Stimulated activated CD8-positive, alpha-beta memory T cell treated with anti-CD3 and anti-CD28 coated beads, Interleukin-4, amount 100 ng/mL, for 24 hours (primary cell): ENCODE measurements at places on chromosomes 12 and 14.
A peak's percentile ranks its signal among the peaks of the same experiment; 100 is the strongest.

DNA sequence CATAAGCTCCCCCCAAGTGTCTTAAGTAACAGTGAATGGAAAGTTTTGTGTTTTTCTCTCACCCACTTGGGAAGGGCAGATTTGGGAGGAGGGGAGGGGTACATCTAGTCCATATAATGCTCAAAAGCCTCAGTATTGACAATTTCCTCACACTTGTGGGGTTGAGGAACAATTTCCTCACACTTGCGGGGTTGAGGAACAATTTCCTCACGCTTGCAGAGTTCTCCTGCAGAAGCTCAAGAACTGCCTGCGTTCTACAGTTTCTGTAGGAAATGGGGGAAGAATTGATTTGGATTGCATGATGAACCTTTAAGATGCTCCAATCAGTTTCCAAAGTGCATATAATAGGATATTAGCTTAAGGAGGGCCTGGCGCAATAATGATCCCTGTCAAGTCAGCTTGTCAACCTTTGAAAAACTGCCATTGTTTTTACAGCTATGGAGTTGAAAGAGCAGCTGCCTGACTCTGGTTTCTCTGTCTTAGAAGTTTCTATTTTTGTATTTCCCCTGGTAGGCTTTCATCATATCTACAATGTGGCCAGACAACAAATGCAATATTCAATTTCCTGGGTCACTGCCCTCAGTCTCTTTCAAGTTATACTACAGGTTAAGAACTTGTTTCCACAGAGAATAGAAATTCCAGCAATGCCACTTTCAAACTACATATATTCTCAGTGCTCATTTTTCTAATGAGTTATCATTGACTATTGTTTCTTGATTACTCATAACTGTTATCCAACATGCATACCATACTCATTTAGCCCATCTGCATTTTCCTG, 66.5 kb downstream of the PLEKHG7 start:
- no peak for DNase-seq

DNA sequence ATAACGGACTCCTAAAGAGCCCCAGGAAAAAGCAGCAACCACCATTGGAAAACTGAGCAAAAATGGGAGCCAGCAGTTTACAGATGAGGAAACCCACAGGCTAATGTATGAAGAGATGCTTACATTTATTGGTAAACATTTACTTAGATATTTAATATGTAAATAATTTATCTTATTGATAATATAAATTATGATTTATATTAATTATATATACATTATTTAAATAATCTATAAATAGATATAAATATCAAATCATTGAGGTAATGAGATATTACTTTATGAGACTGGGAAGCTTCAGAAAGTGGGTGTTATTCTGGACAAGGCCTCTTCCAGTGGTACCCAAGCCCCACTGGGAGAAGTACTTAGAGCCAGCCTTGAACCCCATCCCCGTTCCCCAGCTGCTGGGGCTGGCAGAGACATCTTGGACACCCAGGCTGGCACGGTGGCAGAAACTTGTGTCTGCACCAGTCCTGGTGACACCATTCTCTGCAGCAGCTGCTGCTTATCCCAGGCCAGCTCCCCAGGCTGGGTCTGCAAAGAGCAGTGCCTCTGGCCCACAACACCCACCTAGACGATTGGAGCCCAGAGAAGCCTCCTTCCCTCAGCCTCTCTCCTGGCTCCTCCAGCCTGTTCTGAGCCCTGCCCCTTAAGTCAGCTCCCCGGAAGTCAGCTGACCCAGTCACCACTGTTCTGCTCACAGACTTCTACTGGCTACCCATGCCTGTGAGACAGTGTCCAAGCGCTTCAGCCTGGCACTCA, 25.9 kb downstream of the ISCA2 start:
- DNase-seq: no peak

- no peak for DNase-seq
These were observed 96.6 kb downstream of the NKX2-1 start for GRCh38 chr14:36423430-36423829.

DNA sequence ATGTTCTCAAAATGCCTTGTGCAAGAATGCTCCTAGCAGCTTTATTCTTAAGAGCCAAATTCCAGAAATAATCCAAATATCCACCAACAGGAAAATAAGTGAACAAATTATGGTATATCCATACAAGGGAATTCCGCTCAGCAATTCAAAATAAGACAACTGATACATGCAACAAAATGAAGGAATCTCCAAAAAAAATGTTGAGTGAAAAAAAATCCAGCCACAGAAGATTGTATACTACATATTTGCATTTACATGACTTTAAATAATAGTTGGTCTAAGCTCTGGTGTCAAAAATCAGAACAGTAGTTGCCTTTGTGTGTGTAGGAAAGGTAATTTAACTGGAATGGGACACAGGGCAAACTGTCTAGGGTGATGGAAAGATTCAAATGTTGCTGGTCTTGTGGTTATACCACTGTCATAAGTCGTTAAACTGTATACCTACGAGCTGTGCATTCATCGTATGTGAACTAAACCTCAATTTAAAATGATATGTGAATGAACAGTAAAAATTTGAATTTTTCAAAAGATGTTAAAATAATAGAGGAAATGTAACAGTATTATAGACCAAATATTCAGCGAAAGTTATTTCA, 3.2 kb downstream of the CD69 start:
- DNase-seq: no peak

DNA sequence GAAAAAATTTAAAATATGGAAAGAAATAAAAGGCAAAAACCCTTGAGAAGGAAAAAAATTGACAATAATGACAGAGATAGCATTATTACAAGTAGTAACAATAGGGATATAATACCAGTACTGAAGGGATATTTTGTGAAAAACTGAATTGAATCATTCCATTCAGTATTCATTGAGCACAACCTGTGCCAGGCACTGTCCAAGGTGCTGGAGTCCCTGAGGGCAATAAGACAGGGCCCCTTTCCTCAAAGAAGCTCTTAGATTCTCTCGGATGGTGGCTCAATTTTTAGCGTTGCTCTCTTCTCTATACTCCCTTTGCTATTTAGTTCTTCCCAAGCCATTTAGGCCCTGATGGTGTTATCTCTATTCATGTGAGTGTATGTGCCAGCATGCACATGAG, 34.3 kb upstream of the GAS2L3 start:
- peak; percentile 1 for DNase-seq

- DNase-seq: no peak
These were observed 13.1 kb downstream of the METAP2 start for GRCh38 chr12:95487024-95487423.

DNA sequence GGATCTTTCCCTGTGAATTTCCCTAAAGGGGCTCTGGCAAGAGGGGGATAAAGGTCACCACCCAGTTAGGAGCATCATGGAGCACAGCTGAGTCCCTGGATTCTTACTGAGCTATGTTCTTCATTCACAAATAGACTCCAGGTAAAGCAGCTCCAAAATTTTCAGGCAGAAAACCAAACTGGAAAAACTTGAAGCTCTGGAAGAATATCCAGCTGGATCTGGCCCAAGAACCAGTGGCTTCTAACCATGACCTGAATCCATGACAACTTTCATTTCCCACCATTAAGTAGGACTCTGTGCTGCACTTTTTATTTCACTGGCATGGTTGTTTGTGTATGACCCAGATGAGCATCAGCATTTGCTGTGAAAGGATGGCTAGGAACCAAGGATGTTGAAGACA, 180.4 kb upstream of the FKBP4 start:
- DNase-seq: no peak

DNA sequence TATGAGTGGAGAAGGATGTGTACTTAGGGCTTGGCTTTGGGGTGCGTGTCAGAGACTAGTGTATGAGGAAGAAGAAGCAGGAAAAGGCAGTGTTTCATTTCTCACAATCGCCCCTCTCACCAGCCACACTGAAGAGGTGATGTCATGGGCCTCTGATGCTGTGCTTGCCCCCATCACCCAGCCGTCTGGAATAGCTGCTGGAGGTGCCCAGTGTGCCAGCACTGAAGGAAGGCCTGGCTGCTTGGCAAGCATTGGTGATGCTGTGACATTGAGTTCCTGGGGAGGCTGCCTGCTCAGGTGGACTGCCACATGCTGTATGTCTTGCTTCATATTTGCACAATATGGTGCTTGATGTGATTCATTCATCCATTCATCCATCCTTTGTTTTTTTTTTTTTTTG, 56.2 kb downstream of the CRADD start:
- DNase-seq: no peak
